Neural progenitor cell (in vitro differentiated cells): ENCODE measurements at places on chromosomes 4 and X.

DNA sequence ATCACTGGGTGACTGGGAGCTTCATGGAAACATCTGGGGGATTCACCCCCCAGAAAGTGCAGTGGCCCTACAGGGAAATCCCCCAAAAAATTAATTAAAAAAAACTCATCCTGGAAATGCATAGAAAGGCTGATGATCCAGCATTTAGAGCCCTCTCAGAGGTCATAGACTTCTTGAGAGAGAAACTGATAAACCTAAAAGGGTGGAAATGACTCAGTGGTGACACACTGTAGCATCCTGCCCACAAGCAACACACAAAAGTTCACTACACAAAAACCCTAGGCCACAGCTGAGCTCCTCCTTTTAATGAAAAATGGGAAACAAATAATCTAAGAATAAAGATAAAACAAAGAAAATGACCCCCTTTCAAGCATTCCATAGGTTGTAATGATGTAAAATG lies 911.5 kb downstream of the GLUD2 start:
- DNase-seq: no peak
- H3K36me3 ChIP-seq: peaks cover 6% of the 10 kb centered on the region
- no peaks in the 10 kb centered on the region for H3K4me1 ChIP-seq
- H3K27me3 ChIP-seq: no peaks in the 10 kb centered on the region

GRCh38 chr4:14111730-14112181 lies 484.2 kb upstream of the BOD1L1 start:
- no peaks in the 10 kb centered on the region for H3K27me3 ChIP-seq
- no peak for DNase-seq
- H3K27ac ChIP-seq: no peak overlapping the region

GRCh38 chr4:118360106-118360505 lies 7.3 kb upstream of the PRSS12 start:
- H3K36me3 ChIP-seq: no peaks in the 10 kb centered on the region
- no peak overlapping the region for H3K27ac ChIP-seq
- H3K27me3 ChIP-seq: no peaks in the 10 kb centered on the region
- DNase-seq: no peak
- H3K4me3 ChIP-seq: no peak overlapping the region

DNA sequence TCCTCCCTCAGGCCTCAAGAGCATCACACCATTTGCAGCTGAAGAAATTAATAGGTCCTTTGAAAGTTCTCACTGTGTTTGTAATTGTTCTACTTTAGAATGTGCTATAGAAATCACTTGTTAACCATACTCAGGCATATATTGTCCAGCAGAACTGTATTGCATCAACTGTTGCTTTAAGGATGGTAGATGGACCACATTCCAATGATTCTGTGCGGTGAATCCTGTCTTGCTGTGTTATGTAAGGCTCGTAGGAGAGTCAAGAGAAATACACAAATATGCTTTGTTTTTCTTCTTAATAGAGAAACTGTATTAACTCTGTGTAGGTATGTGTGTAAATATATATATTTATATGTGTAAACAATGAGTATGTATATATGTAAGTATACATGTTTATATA lies 6.3 kb upstream of the ADGRA3 start:
- H3K36me3 ChIP-seq: no peaks in the 10 kb centered on the region
- H3K4me3 ChIP-seq: no peak overlapping the region
- no peak overlapping the region for H3K27ac ChIP-seq
- peaks cover 3% of the 10 kb centered on the region for H3K27me3 ChIP-seq
- no peak for DNase-seq

GRCh38 chrX:46686003-46686645 lies 72.8 kb downstream of the SLC9A7 start:
- DNase-seq: peak; percentile 44
- no peaks in the 10 kb centered on the region for H3K36me3 ChIP-seq
- H3K27me3 ChIP-seq: no peaks in the 10 kb centered on the region
- no peaks in the 10 kb centered on the region for H3K4me1 ChIP-seq

DNA sequence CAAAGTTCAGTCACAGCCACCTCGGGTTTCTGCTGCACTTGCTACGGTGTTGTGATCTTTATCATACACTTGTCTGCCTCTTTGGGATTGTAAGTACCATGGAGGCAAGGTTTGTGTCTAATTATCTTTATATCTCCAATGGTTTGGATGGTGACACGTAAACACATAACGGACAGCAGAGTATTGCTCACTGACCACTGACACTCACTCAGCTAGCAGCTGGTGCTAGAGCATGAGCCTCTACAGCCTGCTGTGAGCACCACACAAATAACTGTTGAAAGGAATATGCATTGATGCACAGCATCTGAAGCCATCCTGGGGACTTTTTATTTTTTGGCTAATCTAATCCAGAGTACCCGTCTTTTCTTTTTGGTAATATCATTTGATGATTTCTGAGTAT lies 156.0 kb downstream of the DCLK2 start:
- no peaks in the 10 kb centered on the region for H3K36me3 ChIP-seq
- H3K4me1 ChIP-seq: peaks cover 21% of the 10 kb centered on the region
- no peak for DNase-seq
- no peak overlapping the region for H3K4me3 ChIP-seq
- no peaks in the 10 kb centered on the region for H3K27me3 ChIP-seq

- H3K27ac ChIP-seq: no peak overlapping the region
- H3K4me1 ChIP-seq: peaks cover 11% of the 10 kb centered on the region
- no peak for DNase-seq
- H3K36me3 ChIP-seq: no peaks in the 10 kb centered on the region
- no peaks in the 10 kb centered on the region for H3K27me3 ChIP-seq
Observed at GRCh38 chrX:96615448-96615847, 69.2 kb upstream of the DIAPH2 start.

DNA sequence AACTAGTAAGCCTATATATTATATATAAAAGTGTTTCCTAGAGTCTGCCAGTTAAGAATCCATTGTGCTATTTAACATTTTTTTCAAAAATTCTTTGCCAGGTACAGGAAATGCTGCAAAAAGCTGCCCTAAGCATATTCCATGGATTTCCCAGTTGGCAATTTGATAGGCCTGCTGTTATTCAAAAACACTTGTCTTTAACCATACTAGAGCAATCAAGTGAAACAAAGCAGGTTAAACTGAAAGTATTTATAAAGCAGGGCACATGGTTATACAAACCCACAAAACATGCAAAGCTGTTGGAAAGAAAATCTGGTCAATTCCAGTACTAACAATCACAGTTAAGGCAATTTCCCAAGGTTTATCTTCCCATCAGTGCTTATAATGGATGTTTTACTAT lies 159.9 kb downstream of the UNC5C start:
- H3K36me3 ChIP-seq: no peaks in the 10 kb centered on the region
- no peaks in the 10 kb centered on the region for H3K4me1 ChIP-seq
- H3K4me3 ChIP-seq: no peak overlapping the region
- no peak for DNase-seq
- H3K27me3 ChIP-seq: peaks cover 48% of the 10 kb centered on the region

DNA sequence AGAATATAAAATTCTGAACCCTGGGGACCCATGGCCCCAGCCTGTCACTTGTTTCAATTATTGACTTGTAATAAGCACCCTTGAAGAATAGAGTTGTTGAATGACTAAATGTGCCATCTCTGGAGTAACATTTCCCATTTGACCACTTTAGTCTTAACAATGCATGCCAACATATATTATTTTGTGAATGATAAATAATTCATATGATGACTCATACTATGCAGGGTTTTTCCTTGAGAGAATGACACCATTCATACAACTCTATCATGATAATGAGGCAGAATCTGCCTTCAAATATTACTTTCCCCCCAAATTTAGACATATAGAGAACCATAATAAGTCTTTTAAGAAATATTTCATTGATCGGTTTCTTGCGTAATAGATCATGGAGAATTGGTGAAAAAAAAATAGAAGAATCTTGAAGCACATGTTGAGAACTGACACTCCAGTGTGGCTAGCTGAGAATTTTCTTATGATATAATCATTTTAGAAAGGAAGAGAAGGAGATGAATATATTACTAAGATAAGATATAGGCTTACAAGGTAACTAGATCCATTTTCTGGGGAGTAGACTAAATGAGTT lies 404.5 kb downstream of the GRXCR1 start:
- no peaks in the 10 kb centered on the region for H3K4me1 ChIP-seq
- H3K4me3 ChIP-seq: no peak overlapping the region
- H3K27me3 ChIP-seq: no peaks in the 10 kb centered on the region
- DNase-seq: no peak

DNA sequence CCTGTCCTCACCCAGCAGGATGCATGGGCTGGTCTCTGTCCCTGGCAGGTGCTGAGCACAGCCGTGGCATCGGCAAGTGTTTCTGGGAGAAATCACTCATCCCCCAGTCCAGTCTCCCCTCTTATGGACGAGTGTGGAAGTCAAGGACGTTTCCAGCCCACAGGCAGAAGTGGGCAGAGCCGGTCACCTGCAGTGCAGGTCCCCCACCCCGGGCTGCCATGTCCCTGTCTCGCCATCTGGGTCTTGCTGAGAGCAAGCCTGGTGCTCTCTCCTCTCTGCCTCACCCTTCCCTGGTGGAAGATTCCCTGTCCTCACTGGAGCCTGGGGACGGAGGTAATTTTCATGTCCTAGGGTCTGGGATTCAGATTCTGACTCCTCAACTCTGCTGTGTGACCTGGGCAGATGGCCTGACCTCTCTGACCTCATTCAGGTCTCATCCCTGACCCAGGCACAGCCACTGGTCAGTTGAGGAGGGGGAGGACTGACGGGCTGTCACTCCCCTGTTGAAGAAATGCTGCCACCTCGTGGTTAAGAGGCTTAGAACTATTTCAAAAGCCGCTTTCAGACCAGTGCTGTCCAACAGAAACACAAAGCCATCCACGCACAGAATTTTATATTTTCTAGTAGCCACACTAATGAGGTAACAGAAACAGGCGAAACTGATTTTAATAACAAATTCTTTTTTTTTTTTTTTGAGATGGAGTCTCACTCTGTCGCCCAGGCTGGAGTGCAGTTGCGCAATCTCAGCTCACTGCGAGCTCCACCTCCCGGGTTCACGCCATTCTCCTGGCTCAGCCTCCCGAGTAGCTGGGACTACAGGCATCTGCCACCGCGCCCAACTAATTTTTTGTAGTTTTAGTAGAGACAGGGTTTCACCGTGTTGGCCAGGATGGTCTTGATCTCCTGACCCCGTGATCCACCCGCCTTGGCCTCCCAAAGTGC lies 1.8 kb downstream of the CPZ start:
- H3K27ac ChIP-seq: no peak overlapping the region
- no peaks in the 10 kb centered on the region for H3K36me3 ChIP-seq
- H3K27me3 ChIP-seq: peaks cover 36% of the 10 kb centered on the region
- H3K4me3 ChIP-seq: no peak overlapping the region
- peaks cover 33% of the 10 kb centered on the region for H3K4me1 ChIP-seq
- peak; percentile 93 for DNase-seq

GRCh38 chr4:57074744-57075143 lies 35.4 kb downstream of the IGFBP7 start:
- no peak overlapping the region for H3K4me3 ChIP-seq
- no peaks in the 10 kb centered on the region for H3K36me3 ChIP-seq
- H3K27ac ChIP-seq: no peak overlapping the region
- H3K27me3 ChIP-seq: no peaks in the 10 kb centered on the region

GRCh38 chrX:101219116-101219863 lies at the start of gene DRP2:
Gene DRP2, plus strand, starts transcription at chrX:101219786. Its CDS starts 11,862 bp downstream, at chrX:101231648.
- H3K27ac ChIP-seq: no peak within 1 kb of the TSS
- DNase-seq: peak; percentile 20
- H3K4me1 ChIP-seq: no peaks in the 10 kb centered on the region
- no peak within 1 kb of the TSS for H3K4me3 ChIP-seq

- H3K4me3 ChIP-seq: no peak overlapping the region
- H3K27me3 ChIP-seq: no peaks in the 10 kb centered on the region
- no peaks in the 10 kb centered on the region for H3K36me3 ChIP-seq
- DNase-seq: no peak
- no peak overlapping the region for H3K27ac ChIP-seq
- no peaks in the 10 kb centered on the region for H3K4me1 ChIP-seq
Observed at GRCh38 chrX:132364313-132364712, 124.5 kb downstream of the MBNL3 start.

GRCh38 chr4:138946306-138946705 lies 69.3 kb upstream of the NOCT start:
- H3K36me3 ChIP-seq: no peaks in the 10 kb centered on the region
- no peak overlapping the region for H3K4me3 ChIP-seq
- DNase-seq: no peak
- H3K4me1 ChIP-seq: no peaks in the 10 kb centered on the region

- no peak overlapping the region for H3K4me3 ChIP-seq
- no peaks in the 10 kb centered on the region for H3K4me1 ChIP-seq
- no peaks in the 10 kb centered on the region for H3K36me3 ChIP-seq
Observed at GRCh38 chrX:12881914-12882313, 15.0 kb downstream of the TLR7 start.

GRCh38 chr4:88738180-88738579 lies 40.6 kb upstream of the NAP1L5 start:
- no peak for DNase-seq
- peak overlapping the region; percentile 58 for H3K27ac ChIP-seq
- no peaks in the 10 kb centered on the region for H3K36me3 ChIP-seq
- H3K4me1 ChIP-seq: peaks cover 16% of the 10 kb centered on the region
- no peak overlapping the region for H3K4me3 ChIP-seq

DNA sequence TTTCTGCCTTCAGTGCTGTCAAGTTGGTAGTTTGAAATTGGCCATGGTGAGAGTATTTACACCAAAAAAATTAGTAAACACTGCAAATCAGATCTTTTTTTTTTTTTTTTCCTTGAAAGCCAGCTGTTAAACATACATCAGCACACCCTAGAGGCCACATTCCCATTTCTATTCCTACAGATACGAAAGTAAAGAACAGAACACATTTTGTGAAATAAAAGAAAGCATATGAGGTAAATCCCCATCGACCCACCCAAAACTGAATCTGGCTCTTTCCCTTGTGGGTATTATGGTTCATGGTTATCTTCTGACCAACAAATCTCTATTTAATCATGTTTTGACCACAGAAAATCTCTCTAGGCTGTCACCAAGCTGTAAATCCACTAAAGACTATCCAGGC lies 41.8 kb upstream of the AP1AR start:
- no peak overlapping the region for H3K4me3 ChIP-seq
- no peak for DNase-seq
- H3K4me1 ChIP-seq: peaks cover 7% of the 10 kb centered on the region
- H3K27me3 ChIP-seq: no peaks in the 10 kb centered on the region
- no peak overlapping the region for H3K27ac ChIP-seq
- H3K36me3 ChIP-seq: no peaks in the 10 kb centered on the region

DNA sequence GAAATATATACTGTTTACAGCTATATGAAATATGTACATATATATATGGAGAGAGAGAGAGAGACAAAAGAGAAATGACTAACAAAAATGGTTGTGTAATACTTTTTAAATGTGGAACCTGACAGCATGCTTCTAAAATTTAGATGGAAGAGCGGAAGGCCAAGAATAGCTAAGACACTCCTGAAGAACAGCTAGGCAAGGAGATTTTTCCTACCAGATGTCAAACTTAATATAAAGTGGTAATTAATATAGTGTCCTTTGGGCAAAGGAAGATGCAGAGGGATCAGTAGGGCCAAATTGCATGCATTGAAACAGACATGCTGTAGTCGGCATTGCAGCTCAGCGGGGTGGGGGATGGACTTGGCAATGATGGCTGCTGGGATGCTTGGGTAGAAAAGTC lies 45.2 kb downstream of the ADD1 start:
- DNase-seq: no peak
- H3K4me3 ChIP-seq: no peak overlapping the region
- no peaks in the 10 kb centered on the region for H3K27me3 ChIP-seq
- peaks cover 22% of the 10 kb centered on the region for H3K36me3 ChIP-seq
- H3K4me1 ChIP-seq: peaks cover 12% of the 10 kb centered on the region
- H3K27ac ChIP-seq: no peak overlapping the region

- no peak overlapping the region for H3K27ac ChIP-seq
- DNase-seq: no peak
- H3K4me3 ChIP-seq: no peak overlapping the region
- H3K27me3 ChIP-seq: peaks cover 12% of the 10 kb centered on the region
Observed at GRCh38 chr4:42654631-42655268, 2.2 kb downstream of the ATP8A1 start.
